ENCODE measurements at places on chromosomes 16 and 17. TPM values are rescaled to one million over a fixed set of nuclear protein-coding genes. Genes with fewer than 3 reads are reported as not detected.

The KRTAP2-2 gene
- total RNA-seq, result not detected

The RNU2-1 gene
- total RNA-seq, result 5,885 TPM

The USH1G gene
- total RNA-seq, result 2.6 TPM

The SPIRE2 gene
- total RNA-seq, result 21.1 TPM

The NKD1 gene
- total RNA-seq, result 9.3 TPM

The NOG gene
- total RNA-seq, result 1.1 TPM

The DLX4 gene
- total RNA-seq, result 1.8 TPM

The HSD3B7 gene
- total RNA-seq, result 4.5 TPM

The CUEDC1 gene
- 9.4 TPM for total RNA-seq

The SLC6A2 gene
- 0.20 TPM for total RNA-seq

The IRX6 gene
- 0.14 TPM for total RNA-seq

The CCP110 gene
- 19.5 TPM for total RNA-seq

The TEX19 gene
- total RNA-seq, result 1.4 TPM

The CDK5RAP3 gene
- total RNA-seq, result 143 TPM

The ITGAX gene
- total RNA-seq, result 0.33 TPM

The QRICH2 gene
- 3.2 TPM for total RNA-seq

The WSCD1 gene
- total RNA-seq, result 57.5 TPM

The APOBR gene
- total RNA-seq, result 0.11 TPM

The ANKFN1 gene
- 0.24 TPM for total RNA-seq

The KRT31 gene
- total RNA-seq, result not detected

The SGF29 gene
- total RNA-seq, result 15.0 TPM

The PRRT2 gene
- 20.5 TPM for total RNA-seq

The TPSB2 gene
- 0.44 TPM for total RNA-seq

The EPOP gene
- 8.7 TPM for total RNA-seq

Measured in WTC11 (cell line).